Uterus (tissue), 4 donors: ENCODE measurements at places on chromosomes 3 and 15. TPM values are rescaled to one million over a fixed set of nuclear protein-coding genes. Genes with fewer than 3 reads are reported as not detected.

- no peak overlapping the region for H3K4me3 ChIP-seq
- H3K27me3 ChIP-seq, result no peaks in the 10 kb centered on the region
- no peak overlapping the region for H3K27ac ChIP-seq
- H3K36me3 ChIP-seq, result no peaks in the 10 kb centered on the region
- no peaks in the 10 kb centered on the region for H3K4me1 ChIP-seq
These were observed 45.2 kb downstream of the ZNF385D start for GRCh38 chr3:21705769-21706168.

DNA sequence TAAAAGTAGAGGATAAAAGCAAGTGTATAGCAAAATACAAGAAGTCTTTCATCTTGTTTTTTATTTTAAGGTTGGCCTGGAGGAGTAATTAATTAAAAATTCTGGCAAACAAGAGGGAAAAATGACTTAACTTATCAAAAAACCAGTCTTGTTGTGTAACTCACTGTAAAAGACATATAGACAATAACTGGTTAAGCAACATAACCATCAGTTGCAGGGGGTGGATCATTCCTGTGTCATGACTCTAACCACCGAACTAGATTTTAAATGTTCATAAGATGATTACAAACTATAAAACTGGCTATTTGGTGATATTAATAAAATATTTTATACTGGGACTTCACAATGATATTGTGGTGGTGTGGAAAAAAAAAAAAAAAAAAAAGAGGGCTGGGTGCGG lies 130.6 kb downstream of the STAG1 start:
- H3K4me3 ChIP-seq, result no peak overlapping the region
- no peak overlapping the region for H3K27ac ChIP-seq
- DNase-seq, result no peak
- H3K4me1 ChIP-seq, result no peaks in the 10 kb centered on the region

SERPINI1 gene
- total RNA-seq, result 9.2 TPM

- H3K4me1 ChIP-seq, result no peaks in the 10 kb centered on the region
- no peak for DNase-seq
- H3K27ac ChIP-seq, result no peak overlapping the region
- no peak overlapping the region for H3K4me3 ChIP-seq
- no peaks in the 10 kb centered on the region for H3K27me3 ChIP-seq
These were observed 118.1 kb downstream of the ZNF621 start for GRCh38 chr3:40642812-40643211.
